Stimulated activated CD4-positive, alpha-beta T cell treated with anti-CD3 and anti-CD28 coated beads, Interleukin-4, amount 100 ng/mL, for 1 hour (primary cell): ENCODE measurements at places on chromosomes 5 and 9.

GRCh38 chr9:90307167-90307833, 335.3 kb downstream of the DIRAS2 start:
- DNase-seq: no peak

- DNase-seq: no peak
Observed at GRCh38 chr9:134633362-134634142, 8.1 kb upstream of the COL5A1 start.

GRCh38 chr5:141716468-141716867, 34.4 kb upstream of the ARAP3 start:
- no peak for DNase-seq

DNA sequence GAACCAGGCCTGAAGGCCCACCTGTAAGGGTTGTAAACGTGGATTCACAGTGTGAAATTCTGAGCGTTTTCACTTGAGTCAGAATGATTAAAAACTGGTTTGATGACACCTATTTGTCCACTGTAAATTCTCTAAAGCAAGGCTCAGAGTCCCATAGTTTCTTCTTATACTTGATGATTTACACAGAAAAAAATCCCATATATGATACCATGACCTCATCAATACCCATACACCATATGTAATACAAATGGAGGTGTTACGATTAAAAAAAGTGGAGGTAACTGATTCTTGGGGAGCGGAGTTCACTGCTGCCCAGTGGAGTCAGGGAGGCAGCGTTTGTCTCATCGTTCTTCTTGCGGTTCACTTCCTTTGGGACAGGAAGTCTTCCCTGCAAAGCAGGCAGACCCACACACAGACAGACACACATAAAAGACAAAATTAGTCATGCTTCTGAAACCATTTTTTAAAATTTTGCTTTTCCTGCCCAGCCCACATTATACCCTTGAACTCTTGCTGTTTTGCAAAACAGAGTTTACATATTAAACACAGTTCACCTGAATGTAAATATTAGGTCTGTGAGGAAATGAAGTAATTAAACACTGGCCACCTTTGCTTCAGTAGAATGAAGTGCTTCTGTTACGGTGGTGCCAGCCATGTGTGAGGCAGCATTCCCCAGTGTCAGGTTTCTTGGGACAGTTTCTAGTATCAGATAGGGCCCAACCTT, 26.2 kb downstream of the NREP start:
- DNase-seq: no peak

GRCh38 chr5:10354048-10354872, 765 bp downstream of the MARCHF6 start:
- DNase-seq: peak; percentile 50

- no peak for DNase-seq
Observed at GRCh38 chr9:81372628-81373191, 316.6 kb downstream of the TLE1 start.

DNA sequence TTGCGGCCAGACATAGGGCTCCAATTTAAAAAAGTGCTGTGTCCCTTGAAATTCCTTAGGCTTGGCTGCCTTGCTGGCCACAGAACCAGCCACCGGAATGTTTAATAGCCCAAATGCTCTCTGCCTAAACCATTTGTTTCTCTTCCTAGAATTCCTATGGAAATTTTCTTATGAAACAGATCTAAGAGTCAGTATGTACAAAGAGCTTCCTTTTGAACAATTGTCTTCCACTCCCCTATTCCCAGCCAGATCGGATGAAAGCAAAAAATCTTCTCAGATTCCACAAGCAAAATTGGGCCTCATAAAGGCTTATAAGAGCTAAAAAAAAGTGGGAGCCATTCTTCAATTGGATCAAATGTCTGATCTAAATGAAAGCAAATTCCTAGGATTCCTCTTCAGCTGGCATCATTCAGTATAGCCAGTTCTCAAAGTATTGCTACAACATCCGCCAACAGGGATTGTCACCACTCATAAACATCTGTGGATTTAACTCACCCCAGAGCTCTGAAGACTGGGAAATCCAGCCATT, 104.3 kb downstream of the CEMIP2 start:
- no peak for DNase-seq

DNA sequence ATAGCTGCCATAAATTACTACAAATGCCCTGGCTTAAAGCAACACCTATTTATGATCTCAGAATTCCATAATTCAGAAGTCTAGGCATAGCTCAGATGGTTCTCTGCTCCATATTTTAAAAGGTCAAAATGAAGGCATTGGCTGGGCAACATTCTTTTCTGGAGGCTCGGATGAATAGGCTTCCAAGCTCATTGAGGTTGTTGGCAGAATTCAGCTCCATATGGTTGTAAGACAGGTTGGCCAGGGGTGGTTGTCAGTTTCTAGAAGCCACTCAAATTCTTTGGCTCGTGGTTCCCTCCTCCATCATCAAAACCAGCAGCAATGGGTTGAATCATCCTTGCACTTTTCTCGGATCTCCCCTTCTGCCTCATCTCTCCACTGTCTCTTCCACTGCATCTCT, 49.4 kb downstream of the TGFBR1 start:
- no peak for DNase-seq

DNA sequence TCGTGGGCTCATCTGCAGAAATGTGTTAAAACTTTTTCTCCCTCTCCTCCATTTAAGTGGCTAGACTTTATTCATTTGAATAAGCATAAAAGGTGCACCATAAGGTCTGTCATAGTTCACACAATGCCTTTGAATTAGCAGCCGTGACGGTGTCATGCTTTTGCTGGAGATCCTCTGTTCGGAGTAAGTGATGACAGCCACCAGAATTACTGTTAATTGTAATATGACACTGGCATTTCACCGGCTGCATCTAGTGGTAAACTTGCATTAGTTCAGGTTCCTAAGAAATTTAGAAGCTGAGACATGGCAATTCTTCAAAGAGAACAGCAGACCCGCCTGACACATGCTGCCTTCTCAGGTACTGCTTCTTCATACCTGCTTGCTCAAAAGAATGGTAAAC, 241.7 kb downstream of the EBF1 start:
- no peak for DNase-seq

DNA sequence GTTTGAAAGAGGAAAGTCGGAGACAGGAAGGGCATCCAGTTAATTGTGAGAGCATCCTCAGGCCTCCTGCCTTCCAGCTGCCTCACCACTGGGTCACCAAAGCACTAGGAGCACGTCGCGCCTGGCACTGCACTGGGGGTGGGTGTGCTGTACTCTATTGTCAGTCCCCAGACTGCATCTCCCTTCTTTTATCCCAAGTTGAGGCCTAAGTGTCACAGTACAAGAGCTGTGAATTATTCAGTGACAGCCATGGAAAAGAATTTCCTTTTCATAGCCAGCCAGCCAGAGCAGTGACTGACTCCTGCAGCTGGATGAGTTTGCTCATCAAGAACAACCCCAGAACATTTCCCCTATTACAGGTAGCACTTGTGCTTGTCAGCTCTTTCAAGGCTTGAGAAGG, 16.3 kb downstream of the CLTA start:
- no peak for DNase-seq

GRCh38 chr5:1719860-1720259, 79.8 kb downstream of the MRPL36 start:
- no peak for DNase-seq

- no peak for DNase-seq
Observed at GRCh38 chr5:153237671-153238332, 252.7 kb upstream of the GRIA1 start.

GRCh38 chr9:76610011-76610352, 151.0 kb downstream of the GCNT1 start:
- DNase-seq: no peak

GRCh38 chr5:38339446-38339845, 81.1 kb downstream of the EGFLAM start:
- DNase-seq: no peak

- no peak for DNase-seq
Observed at GRCh38 chr5:151048526-151048925, 28.1 kb downstream of the GPX3 start.

- DNase-seq: no peak
Observed at GRCh38 chr5:147859962-147860640, 18.4 kb upstream of the SCGB3A2 start.

DNA sequence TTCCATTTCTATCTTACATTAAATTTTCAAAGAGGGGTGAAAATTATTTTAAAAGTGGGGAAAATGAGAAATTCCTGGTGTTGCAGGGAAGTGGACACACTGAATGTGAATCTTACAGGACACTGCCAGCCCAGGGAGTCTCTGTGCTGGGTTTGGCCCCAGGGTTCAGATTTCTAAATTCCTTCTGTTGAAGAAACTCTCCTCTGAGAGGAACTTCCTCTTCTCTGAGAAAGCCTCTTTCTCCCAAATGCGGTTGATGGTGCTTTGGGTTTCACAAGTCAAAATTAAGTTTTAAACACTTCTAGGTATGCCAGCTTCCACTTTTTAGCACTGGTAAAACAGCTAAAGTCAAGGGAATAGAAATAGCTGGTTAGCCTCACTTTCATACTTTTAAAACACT, 317.9 kb upstream of the ITGA1 start:
- DNase-seq: no peak

GRCh38 chr9:21316032-21316842, 11.1 kb upstream of the IFNA5 start:
- DNase-seq: no peak

DNA sequence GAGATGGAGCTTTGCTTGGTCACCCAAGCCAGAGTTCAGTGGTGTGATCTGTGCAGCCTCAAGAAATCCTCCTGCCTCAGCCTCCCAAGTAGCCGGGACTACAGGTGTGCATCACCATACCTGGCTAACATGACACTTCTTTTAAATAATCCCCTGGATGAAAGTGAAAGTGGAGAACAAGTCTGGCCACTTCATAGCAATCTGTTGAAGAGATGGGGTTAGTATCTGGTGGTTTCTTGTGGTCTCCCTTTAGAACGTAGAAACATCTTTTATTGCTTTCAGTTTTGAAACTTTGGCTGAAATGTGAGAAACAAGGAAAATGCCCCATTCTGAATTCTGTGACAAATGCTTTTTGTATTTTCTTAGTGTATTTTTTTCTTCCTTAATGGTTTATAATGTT, 452.5 kb upstream of the RIOK2 start:
- no peak for DNase-seq

DNA sequence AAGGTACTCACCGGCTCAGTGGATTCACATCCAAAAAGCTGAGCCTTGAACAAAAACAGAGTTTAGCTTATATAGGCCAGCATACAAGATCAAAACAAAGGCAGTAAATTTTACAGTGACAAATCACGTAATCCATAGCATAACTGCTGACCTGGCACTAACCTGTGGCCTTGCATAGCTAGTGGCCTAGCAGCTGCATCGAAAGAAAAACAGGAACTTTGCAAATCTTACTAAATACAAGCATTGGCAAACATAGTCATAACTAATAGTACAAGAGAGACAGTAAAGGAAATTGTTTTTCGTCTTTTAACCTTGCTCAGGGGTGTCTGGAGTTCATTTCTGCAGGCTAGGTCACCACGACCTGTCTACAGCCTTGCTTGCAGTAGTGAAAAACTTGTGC, 4.8 kb downstream of the HSDL2 start:
- DNase-seq: no peak

DNA sequence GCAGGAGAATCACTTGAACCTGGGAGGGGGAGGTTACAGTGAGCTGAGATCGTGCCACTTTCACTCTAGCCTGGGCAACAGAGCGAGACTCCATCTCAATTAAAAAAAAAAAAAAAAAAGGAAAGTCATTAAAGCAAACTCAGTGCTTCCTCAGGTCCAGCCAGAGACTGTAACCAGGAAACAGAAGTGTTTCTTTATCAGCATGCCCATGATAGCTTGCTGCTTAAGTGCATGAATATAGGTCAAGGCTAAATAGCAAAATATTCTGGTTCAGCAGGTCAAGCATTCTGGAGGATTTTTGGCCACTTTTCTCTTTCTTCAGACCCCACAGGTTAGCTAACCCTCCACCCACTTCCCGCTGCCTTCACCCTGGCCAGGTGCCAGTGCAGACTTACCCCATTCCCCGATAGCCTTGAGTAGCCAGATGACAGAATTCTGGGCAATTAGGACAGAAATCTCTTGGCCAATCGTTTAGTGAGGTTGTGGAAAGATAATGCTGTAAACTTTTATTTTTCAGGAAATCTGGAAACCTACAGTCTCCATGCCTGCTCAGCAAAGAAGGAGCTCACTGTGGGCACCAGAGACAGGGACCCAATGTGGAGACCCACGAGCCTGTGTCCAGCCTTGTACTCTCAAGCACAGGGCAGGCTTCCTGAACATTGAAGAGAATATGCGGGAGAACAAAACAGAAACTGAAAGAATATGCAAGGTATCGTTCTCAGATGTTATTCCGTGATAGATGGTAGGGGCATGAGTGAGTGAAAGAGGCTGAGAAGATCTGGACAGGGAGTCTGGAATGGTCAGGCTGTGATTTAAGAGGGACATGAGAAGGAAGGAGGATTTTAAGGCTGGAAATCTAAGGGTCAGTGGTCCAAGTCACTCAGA, 4.2 kb upstream of the UGT3A2 start:
- DNase-seq: no peak

DNA sequence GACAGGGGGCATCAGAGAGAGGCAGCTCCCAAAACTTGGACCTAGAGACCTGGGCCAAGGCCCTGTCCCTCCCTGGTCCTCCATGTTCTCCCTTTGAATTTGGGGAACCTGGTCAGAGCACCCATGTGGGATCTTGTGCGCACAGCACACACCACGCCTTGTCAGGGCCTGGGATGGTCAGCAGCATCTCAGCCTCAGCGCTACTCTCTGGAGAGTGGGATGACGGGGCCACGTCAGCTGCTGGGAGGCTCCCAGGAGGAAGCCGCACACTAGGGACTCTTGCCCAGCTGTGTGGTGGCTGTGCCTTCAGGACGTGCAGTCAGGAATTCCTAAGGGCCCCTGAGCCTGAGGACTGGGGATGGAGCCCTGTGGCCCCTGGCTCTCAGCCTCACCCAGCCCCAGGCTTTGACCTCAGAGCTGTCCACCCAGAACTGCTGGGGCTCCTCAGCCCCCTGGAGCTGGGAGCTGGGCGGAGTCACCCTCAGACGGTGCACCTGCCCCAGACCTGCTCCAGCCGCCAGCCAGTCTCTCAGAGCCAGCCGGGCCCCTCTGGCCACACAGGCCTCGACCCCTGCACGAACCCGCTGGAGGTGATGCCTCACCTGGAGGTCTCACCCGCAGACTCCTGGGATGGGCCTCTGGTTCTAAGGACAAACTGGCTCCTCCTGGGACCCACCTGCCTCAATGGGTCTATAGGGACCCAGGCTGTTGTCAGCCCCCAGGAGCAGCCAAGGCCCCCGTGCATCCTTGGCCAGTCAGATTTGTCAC, 38.3 kb upstream of the EGFL7 start:
- no peak for DNase-seq

- no peak for DNase-seq
Observed at GRCh38 chr5:1366514-1366913, 21.6 kb upstream of the CLPTM1L start.

DNA sequence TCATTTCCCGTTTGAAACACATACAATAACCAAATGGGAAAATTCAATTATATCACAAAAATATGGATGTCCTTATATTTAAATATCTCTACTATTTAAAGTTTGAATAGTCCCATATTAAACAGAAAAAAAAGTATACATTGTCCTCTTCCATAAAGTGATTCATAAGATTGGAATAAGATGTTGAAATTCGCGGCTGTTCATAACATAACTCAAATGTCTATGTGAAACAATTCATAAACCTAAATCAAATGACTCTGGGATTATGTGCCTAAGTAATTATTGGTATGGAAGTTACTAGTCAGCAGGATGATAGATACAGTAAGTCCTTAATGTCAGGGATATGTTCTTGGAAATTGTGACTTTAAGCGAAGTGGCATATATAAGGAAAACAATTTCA, 3.9 kb upstream of the EFNA5 start:
- DNase-seq: no peak
